ENCODE measurements at places on chromosomes 4 and X.
A peak's percentile ranks its signal among the peaks of the same experiment; 100 is the strongest.

DNA sequence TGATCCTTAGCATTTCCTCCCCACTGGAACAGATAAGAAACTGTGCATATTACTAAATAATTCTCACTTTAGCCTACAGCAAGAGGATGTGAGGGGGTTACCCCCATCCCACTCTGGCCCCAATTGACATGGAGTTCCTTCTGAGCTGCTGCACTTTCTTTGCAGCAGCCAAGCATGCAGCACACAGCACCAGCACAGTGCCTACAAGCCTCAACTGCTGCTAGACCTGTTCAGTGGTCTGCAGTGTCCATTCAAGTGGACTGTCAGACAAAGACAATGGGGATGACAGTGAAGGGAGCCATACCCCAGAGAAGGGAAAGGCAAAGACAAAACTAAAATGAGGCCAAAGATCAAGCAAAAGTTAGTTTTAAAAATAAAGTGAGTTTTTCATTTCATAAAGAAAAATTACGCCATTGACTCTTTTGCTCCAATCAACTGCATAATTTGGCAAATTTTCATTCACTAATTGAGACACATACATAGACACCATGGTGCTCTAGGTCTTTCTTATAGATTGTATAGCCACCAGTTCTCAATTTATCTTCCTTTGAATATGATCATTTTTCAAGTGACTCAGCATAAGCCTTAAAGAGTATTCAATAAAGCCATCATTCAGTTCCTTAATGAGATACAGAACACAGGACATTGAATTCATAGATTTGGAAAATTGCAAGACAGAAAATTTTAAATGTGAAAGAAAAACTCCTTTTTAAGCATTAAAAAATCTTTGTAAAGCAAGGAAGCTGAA is 410.6 kb downstream of the HNRNPD start:
- DNase-seq, result no peak

DNA sequence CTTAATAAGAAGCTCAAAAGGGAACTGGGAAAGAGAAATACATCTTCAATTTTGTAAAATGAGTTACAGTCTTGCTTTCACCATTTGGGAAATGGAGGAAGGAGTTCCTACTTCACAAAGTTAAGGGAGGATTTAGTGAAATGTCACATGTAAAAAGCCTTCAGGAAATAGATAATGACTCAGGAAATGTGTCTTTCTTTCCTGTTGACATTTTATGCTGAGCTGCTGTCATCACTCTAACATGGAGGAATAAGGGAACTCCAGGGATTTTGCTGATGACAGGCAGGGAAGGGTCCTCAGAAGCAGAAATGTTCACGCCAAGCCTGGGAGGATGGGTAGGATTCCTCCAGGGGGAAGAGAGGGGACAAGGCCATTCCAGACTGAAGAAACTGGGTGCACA is 251.1 kb downstream of the USP46 start:
- DNase-seq, result no peak

DNA sequence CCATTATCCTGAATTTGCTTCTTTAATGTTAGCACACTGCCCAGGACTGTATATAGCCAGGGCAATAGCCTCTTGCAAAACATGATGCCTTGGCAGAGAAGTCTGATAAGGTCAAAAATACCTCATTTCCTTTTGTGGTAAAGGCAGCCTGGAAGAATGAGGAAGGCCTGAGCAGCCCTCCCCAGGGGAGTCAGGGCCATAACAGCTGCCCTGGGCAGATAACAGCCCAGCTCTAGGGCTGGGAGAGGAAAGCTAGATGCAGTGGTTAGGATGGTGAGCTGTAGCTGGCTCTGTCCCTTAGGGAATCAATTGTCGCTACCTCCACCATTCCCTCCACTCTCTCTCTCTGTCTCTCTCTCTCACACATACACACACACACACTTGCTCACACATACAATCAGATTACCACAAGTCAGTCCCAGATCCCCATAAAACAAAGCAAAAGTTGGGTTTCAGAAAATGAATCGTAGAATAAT is 29.2 kb downstream of the EFHC2 start:
- no peak for DNase-seq

DNA sequence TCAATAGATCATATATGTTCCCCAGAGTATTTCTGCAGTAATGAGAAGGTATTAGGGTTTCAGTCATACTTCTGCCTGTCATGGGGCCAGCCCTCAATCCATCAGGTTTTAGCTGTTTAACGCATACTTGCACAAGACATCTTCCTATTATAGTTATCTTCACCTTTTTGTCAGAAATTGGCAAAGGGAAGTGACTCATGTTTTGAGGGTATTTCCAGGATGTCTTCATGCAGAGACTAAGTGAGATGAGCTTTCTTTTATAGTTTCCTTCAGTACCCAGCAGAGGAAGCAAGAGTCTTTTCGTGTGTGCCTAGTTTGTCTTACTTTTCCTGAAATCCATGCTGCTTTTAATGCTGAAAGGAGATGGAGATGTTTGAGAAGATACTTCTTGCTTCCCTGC is 9.5 kb downstream of the CSTF2 start:
- DNase-seq, result no peak

- DNase-seq, result no peak
Measured at GRCh38 chr4:38078590-38079421, 118.6 kb downstream of the PTTG2 start.

GRCh38 chr4:85489273-85489981 is 14.5 kb downstream of the ARHGAP24 start:
- no peak for DNase-seq

- DNase-seq, result no peak
Measured at GRCh38 chr4:138576684-138577083, 334.5 kb upstream of the SLC7A11 start.

DNA sequence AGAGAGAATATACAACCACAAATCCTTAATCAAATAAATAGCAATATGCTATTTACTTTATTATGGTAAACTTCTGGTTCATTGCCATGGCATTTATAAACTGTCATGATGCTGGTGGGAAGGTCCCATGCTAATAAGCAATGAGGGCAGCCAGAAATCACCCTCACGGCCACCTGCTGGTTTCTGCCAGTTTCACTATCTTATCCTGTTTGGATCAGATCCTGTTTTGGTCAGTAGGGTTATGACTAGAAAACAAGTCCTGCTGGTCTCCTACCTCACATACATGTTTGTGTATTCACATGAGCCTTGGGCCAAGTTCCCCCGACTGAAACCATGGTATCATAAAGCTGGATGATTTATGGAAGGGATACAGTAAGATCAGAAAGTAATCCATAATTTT is 28.1 kb downstream of the XAGE5 start:
- DNase-seq, result no peak

DNA sequence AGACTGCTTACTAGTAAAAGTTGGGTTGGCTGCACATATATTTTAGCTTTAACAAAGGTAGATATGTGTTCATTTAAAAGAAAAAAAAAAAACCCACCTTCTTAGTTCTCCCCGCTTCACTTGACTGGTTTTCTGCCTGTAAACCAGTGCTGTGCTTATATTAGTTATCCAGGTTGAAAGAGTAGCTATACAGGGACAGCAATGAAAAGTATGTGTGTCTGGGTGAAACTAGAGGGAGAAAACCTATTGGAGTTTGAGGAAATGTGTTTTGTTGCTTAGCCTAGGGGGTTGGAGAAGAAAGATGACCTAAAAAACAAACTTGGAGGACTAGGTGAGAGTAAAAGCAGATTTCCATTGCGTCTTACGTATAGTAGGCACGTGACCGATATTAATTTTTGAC is 4.5 kb downstream of the JADE1 start:
- DNase-seq, result no peak

GRCh38 chrX:69143530-69143929 is 21.7 kb downstream of the PJA1 start:
- DNase-seq, result no peak

DNA sequence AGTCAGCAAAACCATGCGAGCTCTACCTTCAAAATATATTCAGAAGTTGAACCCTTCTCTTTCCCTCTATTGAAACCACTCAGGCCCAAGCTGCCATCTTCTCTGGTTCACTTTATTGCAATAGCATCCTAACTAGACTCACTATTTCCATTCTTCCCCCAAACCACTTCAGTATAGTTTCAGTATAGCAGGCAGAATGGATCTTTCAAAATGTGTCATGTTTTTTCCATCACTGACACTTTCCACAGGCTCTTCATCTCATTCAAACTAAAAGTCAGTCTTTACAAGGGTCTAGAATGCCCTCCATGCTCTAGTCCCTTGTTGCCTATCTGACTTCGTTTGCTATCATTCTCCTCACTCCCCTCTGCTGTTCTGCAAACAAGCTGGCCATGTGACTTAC is 274.4 kb downstream of the IDS start:
- DNase-seq, result no peak

- peak; percentile 63 for DNase-seq
Measured at GRCh38 chrX:23434356-23434884, 99.8 kb downstream of the PTCHD1 start.

- no peak for DNase-seq
Measured at GRCh38 chr4:60884587-60884986, 315.5 kb upstream of the ADGRL3 start.

DNA sequence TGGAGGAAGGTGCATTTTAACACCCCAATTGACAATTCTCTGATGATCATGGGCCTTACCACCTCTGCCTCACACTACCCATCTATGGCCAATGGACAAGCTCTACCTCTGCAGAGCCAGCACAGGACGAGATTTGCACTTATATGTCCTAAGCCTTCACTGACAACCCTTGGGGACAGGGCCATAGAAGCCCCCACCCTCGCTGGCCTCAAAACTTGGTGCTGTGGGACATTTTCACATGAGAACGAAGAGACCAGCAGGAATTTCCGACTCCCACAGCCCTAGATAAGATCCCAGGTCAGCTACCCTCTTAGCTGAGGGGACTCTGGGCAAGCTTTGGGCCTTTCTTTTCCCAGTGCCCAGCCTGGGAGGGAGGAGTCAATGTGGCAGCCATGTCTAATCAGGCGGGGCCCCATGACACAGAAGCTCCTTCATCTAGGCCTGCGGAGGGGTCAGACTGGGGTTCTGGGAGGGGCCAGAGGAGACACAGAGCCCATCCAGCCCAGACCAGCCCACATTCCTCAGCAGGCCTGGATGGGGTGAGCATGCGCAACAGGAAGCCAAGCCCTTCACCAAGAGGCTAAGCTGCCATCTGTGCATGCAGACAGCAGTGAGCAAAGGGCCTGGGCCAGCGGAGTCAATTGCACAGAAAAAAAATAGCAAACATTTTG is 12.1 kb downstream of the PJA1 start:
- peak; percentile 45 for DNase-seq
